Omental fat pad (tissue), 4 donors: ENCODE measurements at places on chromosomes 6 and 20.

- no peak for DNase-seq
These were observed 40.0 kb downstream of the GMDS start for GRCh38 chr6:2205396-2205795.

DNA sequence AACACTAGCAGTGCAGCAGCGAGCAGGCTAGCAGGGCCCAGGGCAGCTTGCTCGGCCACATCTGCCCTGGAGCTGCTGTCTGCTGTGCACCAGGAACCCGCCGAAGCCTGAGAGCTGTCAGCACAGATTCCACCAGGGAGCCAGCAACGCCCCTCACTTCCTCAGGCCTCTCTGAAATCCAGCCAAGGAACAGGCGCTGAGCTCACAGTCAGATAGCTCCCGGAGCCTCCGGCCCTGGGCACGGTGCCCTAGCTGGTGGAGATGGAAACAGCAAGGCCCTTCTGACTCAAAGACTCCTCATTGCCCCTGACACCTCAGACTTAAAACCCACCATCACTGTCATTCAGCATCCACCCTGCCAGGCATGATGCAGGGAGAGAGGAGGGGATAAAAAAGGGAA is 839.4 kb downstream of the MAFB start:
- DNase-seq: peak; percentile 35

DNA sequence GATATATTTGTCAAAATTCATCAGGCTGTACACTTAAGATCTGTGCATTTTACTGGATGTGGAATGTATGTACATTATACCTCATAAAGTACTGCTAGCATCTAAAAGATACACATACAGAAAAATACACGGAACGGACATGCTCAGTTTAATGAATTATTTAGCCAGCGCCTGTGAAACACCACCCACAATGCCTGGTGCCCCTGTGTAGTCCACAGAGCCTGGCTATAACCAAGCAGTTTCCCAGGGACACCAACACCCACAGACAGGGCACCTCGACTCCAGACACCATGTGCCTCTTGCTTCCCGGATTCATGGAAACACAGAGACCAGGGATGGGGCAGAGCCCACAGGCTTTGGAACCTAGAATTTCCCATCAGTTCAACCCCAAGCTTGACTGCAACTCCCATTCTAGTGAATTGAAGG is 17.4 kb upstream of the ARMC12 start:
- DNase-seq: no peak

DNA sequence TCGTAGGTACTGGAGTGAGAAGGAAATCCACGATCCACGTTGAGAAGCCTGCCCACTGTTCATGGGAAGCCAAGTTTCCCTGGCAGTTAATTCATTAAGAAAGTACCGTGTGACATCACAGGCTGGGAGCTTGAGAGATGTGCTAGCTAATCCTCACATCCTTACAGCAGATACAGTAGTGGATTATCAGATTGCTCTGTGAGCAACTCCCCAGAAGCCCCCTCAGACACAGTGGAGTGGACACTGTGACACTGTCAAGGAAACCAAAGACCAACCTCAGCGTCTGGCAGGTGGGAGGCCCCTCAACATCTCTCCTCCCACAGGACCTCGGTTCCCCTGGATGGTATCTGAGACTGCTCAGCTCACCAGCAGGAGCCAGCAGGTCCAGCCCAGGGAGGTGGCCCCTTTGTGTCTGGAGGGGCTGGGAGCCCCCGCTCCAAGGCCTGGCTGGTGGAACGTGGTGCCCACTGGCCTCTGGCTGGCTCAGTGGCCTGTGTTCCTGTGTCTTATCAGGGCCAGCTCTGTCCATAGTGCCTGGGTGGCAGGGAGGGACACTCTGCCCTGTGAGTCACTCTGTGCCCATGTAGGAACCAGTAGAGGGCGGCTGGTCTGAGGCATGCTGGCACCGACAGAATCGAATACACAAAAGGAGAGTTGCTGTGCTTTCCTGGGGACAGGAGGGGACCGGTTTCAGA is 7.2 kb downstream of the PYGB start:
- no peak for DNase-seq

DNA sequence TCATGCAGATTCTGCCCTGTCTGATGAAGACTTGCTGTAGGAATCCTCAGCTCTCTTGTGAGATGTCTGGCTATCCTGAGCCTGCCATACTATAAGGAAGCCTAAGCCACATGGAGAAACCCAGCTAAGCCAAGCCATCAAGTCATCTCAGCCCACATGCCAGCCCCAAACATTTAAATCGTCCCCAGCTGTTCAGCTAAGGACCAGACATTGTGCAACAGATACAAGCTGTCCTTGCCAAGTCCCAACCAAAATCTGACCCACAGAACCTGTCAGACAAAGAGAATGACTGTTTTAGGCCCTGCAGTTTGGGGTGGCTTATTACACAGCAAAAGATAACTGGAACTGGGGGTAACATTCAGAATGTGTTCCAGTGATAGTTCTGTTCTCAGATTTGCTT is 36.8 kb upstream of the FOXC1 start:
- no peak for DNase-seq

DNA sequence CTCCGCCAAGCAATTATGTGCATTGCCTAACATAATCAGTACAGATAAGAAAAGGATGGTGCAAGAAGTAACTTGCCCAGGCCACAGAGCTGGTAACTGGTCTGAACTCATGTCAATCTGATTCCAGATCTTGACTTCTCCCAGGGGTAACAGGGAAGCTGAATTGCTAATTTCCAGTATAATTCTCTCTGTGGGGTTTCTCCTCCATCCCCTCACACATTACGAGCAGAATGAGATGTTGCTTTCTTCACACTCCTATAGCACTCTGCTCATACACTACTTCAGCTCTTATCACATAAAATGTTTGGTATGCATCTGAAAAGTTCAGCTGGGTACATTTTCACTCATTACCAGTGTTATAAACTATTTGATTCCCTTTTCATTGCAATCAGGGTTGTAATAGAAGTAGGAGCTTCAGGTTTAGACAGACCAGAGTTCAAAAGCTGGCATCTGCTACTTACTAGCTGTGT is 24.0 kb upstream of the LRRC1 start:
- DNase-seq: no peak

DNA sequence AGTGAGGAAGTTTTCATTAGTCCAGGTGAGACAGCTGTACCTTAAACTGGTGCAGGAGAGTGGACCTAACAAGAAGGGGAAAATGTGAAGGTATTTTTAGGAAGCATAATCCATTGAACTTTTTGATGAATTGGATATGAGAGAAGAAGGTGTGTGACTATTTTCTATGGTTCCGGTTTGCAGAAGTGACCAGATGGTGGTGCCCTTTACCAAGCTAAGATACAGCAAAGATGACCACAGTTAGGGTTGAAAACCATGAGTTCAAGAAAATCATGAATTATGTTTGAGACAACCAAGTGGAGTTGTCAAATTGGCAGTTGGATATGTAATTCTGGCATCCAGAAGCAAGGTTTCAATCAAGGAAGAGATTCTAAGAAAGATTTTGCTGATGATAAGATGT is 61.9 kb upstream of the NRSN1 start:
- no peak for DNase-seq

- DNase-seq: no peak
These were observed 572.0 kb downstream of the KIF16B start for GRCh38 chr20:16001286-16001685.

- DNase-seq: no peak
These were observed 1106.4 kb upstream of the CITED2 start for GRCh38 chr6:140480852-140481251.

GRCh38 chr20:62025394-62025793 is 40.3 kb downstream of the TAF4 start:
- DNase-seq: no peak

DNA sequence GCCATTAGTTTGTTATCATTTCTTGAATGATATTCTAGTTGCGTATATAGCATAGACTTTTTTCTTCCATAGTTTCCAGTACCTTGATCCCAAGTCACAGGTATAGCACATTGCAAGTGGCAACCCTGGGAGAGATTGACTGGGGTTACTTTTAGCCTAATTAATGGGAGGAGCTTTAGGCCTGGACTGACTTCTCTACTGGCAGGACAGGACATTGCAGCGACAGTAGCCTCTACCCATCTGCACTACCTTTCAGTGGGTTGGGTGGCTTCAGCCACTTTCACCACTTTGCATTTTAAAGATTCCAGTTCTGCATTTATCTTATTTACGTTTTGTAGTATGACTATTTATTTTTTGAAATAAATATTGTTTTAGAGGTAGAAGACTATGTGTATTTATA is 320.3 kb downstream of the RIMS1 start:
- no peak for DNase-seq

DNA sequence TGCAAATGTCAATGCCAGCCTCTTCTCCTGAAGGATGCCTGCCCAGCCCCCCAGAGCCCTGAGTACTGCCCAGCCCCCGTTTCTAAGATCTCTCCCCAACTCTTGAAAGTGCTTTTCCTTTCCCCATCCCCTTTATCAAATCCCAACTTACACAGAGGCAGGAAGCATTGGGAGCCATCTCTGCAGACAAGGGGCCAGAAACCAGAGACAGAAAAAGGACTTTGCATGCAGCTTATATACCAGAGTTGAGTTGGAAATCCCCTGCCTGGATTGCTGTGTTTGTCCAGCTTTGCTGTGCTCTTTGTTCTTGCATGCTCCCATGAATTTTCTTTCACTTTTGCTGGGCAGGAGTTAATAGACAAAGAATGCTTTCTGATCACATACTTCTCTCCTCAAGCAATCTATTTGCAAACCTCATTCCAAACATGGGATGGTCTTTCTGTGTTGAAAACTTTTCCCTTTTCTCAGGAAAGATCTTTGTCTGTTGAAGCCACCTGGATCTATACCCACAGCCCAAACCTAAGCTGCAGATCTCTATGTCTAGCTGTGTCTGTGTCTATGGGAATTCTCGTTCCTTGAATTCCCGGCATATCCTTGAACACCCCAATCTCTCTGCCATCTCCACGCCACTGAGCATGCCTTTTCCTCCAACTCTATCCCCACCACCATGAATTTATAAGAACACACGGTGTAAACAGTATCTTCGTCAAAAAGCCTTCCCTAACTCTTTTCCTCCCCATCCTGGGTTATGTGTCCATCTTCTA is at the start of gene UBD:
Gene UBD, minus strand, starts transcription at position 209 of the 764 bp plus-strand sequence. Its CDS starts 31 bp downstream, at position 178.
- no peak for DNase-seq

GRCh38 chr6:139982652-139983295 is 608.3 kb upstream of the CITED2 start:
- no peak for DNase-seq
